ENCODE measurements at places on chromosomes 7 and 10.

GRCh38 chr10:48896756-48897440 is 42.7 kb downstream of the LRRC18 start:
- no peak for DNase-seq

DNA sequence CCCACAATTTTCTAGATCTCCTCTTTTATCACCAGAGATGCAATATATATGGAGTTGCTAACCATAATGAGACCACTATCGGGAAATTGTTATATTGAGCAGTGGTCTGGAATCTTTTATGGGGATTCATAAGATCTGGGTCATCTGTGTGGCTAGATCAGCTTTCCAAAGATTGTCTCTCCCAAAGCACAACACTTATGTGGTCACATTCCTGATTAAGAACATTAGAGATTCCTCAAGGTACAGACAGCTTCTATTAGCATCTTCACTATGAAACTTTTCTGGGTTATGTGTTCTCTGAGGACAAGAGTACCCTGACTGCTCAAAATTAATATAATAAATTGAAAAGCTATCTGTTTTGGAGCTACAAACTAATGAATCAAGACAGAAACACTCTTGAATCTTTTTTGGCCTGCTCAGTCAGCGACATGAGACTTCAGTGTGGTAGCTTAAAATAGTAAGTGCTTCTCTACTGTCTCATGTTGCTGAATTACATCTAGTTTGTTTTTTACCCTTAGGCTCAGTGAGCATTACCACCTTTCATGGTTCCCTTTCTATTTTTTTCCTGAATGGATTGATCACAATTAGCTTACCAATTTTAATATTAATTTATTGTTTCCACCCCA is 42.6 kb upstream of the STRIP2 start:
- no peak for DNase-seq

GRCh38 chr10:36157486-36157885 is 515.4 kb upstream of the FZD8 start:
- no peak for DNase-seq

DNA sequence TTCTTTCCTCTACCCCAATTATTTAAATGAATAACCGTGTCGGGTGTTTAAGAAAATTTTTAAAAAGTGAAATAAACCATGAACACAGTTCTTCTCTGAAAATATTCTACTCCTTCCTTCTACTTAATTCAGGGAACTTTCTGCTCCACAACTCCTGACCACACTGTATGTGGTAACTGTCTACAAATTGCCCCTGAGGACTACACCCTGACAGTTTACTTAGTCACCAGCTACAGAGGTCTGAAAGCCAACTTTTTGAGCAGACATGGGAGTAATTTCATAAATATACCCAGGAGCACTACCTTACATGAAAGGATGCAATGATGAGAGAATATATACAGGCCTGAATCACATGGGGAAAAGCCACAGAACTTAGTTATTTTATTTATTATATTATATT is 523.2 kb upstream of the SORCS1 start:
- DNase-seq, result no peak

- peak; percentile 11 for DNase-seq
Observed at GRCh38 chr10:114239117-114239993, at the start of gene VWA2. TSS of gene VWA2 (plus strand) at chr10:114239254. CDS start at chr10:114248714, 9,460 bp downstream.

- no peak for DNase-seq
Observed at GRCh38 chr7:77348371-77348813, 67.8 kb downstream of the GSAP start.

- DNase-seq, result no peak
Observed at GRCh38 chr10:58554316-58554715, 41.6 kb downstream of the BICC1 start.

- DNase-seq, result no peak
Observed at GRCh38 chr10:67268146-67268545, 342.3 kb downstream of the LRRTM3 start.

DNA sequence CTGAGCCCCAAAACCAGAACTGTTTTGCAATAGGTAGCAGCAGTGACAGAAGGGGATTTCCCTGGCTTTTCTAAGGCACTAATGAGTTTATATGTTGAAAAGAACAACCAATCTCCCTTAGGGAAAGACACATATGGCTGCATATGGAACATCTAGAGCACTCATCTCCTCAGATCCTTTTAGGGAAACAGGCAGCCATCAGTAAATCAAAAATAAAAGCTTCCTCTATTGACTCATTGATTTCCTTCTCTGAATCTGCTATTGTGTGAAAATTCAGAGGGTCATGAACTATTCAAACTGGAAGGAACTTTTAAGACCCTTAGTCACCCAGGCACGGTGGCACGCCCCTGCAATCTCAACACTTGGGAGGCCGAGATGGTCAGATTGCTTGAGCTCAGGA is 110.9 kb upstream of the NANOS1 start:
- no peak for DNase-seq

GRCh38 chr7:122719010-122719578 is 16.4 kb upstream of the RNF148 start:
- DNase-seq, result no peak

DNA sequence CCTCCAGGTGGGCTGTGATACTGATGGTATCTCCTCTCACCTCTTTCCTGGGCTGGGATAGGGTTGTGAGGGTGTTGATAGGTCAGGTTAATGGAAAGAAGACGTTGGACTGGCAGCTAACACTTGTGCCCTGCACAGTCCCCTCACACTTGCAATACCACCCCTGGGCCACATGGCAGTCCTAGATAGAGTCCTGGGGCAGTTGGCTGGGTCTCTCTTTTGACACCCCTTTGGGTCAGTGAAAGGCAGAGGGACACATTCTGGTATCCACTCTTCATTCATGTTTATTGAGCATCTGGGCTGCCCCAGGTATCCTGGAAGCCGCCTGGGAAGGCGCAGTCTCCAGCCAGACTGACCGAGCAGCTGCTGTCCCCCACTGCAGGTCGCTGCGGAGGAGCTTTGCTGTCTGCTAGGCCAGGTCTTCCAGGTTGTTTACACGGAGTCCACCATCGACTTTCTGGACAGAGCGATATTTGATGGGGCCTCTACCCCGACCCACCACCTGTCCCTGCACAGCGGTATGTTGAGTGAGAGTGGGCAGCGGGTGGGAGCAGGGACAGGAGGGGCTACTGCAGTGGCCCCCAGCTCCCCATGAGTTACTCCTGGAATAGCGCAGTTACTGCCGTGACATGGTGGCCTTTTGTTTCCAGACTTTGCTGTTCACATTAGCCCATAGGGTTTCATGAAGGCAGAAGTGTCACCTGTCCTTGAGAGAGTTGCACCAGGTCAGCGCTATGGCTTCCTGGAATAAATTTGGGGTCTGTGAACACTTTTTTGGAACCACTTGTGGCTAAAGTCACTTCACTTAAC is 19.1 kb downstream of the NACAD start:
- no peak for DNase-seq

DNA sequence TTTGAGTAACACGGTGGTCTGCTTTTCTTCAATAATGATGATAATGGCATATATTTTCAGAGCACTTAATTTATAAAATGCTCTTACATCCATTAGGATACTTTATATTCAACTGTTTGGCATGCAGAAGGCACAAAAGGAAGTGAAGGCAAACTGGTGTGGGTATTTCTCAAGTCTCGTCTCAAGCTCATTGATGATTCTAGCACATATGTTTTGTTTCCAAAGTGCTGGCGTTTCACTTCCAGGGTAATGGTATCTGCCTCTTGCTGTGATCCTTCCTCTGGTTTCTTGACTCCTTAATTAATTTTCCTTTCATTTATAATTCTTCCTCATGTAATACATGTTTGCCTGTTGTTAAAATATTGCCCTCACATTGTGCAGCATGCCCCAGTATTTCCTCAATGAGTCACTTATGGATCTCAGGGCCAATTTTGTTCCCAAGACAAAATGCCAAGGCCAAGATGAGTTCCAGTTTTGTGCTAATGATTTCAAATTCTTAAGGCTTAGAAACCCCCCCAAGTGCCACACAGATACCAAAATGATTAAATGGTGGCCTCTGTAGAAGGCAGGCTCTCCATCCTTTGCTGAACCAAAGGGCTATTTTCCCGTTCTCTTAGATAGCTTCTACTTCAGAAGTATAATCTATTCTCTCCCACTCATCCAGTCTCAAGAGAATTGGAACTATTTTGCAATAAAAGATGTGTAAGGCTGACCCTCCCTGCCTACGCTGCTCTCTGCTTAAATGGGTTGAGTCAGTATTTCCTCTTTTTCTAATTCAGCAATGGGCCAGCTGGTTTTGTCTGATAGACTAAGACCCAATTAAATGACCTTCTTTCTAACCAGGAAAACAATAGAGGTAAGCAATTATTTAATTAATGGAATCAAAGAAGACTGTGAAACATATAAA is 171.2 kb downstream of the ZNF365 start:
- DNase-seq, result no peak

DNA sequence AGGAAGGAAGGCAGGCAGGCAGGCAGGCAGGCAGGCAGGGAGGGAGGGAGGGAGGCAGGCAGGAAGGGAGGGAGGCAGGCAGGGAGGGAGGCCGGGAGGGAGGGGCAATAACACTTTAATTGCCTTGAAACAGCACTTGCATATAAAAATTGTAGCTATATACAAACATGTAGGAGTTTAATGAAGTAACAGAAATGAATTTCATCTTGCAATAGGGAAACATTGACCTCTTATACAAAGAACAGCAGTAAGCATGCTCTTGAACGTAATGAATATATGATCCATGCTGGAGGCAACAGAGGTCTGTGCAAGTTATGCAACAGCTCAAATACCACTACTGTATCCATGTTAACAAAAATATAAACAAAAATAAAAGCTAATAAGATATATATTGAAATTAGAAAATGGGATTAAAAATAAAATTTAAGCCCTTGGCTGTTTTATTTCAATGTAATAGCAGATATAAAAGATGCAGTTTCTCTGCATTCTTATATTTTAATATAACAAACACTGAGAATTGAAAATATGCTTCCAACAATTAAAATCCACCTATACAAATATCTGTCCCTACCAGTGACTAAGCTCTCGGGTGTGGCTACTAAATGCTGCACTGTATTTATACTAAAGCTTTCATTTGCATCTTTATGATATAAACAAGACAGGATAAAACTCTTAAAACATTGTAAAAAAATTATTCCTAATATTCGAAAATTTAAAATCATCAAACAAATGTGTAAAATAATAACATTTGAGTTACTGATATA is 50.3 kb downstream of the CACNA2D1 start:
- no peak for DNase-seq

- no peak for DNase-seq
Observed at GRCh38 chr7:107538001-107538400, 25.7 kb downstream of the COG5 start.

GRCh38 chr10:10996966-10997620 is 20.6 kb upstream of the CELF2 start:
- no peak for DNase-seq

GRCh38 chr7:95201727-95202126 is 122.6 kb downstream of the PON1 start:
- no peak for DNase-seq

GRCh38 chr7:38824948-38825347 is 84.0 kb downstream of the VPS41 start:
- DNase-seq, result no peak

- DNase-seq, result no peak
Observed at GRCh38 chr7:1677206-1678080, 7.4 kb downstream of the ELFN1 start.

GRCh38 chr7:134873253-134873652 is 93.8 kb downstream of the CALD1 start:
- DNase-seq, result no peak

GRCh38 chr7:100575746-100576383 is 2.2 kb upstream of the SAP25 start:
- DNase-seq, result no peak
